ENCODE measurements at places on chromosomes 2 and 18.

DNA sequence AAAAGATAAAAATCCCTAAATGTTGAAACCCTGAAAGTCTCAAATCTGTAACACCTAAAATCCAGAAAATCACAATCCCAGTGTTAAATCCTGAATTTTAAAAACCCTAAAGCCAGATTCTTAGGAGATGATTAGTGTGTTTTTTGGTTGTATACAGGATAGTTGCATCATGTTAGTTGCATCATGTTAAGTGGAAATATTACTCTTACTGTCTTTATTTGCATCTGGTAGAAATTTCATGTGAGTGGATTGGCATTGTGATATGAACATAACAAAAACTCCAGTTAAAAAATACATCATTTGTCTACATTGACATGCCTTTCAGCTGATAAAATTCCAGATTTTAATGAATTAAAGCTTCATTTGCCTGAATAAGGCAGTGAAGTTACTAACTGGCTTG lies 683.1 kb upstream of the ACVR2A start:
- DNase-seq: no peak
- no peak overlapping the region for H3K4me3 ChIP-seq
- no peaks in the 10 kb centered on the region for H3K4me1 ChIP-seq
- H3K27ac ChIP-seq: no peak overlapping the region
- H3K36me3 ChIP-seq: no peaks in the 10 kb centered on the region

- no peak overlapping the region for H3K27ac ChIP-seq
- peaks cover 14% of the 10 kb centered on the region for H3K4me1 ChIP-seq
- H3K36me3 ChIP-seq: no peaks in the 10 kb centered on the region
- peak overlapping the region; percentile 72 for H3K4me3 ChIP-seq
- no peaks in the 10 kb centered on the region for H3K27me3 ChIP-seq
Observed at GRCh38 chr2:62706721-62707521, 1.4 kb downstream of the EHBP1 start.

DNA sequence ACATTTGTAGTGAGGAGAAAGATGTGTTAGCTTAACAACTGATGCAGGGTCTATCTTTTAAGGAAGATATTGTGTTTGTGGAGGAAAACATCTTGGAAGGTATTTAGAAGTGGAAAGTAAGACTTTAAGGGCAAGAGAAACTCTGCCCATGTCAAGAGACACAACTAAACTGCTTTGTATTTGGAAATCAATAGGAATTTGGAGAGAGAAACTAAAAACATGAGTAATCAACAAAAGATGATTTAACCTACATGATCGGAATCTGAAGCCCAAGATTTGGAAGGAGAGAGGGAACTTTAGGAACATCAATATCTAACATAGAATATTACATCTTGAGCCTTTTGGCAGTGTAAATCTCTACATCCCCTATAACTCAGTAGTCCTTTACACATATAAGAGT lies 184.2 kb upstream of the COL3A1 start:
- no peak overlapping the region for H3K27ac ChIP-seq
- H3K36me3 ChIP-seq: no peaks in the 10 kb centered on the region
- no peak for DNase-seq
- no peaks in the 10 kb centered on the region for H3K27me3 ChIP-seq
- H3K4me3 ChIP-seq: no peak overlapping the region

GRCh38 chr2:23563673-23564614 lies 179.0 kb downstream of the KLHL29 start:
- H3K27ac ChIP-seq: peak overlapping the region; percentile 68
- no peak overlapping the region for H3K4me3 ChIP-seq
- H3K36me3 ChIP-seq: no peaks in the 10 kb centered on the region
- H3K4me1 ChIP-seq: peaks cover 12% of the 10 kb centered on the region
- H3K27me3 ChIP-seq: no peaks in the 10 kb centered on the region

DNA sequence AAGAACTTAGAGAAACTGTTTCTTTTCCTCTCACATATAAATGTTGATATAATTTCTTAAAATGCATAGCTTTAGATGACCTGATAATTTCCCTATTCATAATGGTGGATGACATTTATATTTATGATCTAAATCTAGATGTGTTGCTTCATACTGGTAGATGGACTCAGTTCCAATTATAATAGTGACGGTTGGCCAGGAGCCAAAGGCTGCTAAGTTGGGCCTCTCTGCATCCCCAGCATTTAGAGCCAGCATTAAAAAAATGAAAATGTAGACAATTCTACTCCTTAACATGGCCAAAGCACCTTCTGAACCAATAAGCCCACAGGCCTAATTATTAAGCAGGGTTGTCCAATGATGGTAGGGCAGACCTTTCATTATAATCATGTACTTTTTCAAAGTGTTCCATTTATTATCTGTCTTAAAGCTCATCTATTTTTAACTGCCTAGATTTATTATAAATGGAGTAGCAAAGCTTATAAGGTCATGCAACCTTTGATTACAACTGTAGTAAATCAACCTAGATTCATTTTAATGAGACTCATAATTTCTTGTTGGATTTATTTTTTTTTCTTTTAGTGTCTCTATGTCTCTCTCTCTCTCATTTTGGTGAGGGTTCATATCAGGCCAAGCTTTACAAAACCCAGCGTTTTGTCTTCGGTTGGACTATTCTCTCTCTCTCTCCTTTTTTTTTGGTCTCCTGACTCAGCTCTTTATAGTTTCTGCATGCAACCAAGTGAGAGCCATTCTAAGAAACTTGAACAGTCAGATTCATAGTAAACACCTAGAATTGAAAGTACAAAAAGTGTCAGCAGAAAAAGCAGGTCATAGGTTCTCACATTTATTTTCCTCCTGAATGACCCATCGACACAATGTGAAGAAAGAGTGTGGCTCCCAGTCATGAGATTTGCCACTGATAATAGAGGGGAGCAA lies 2016.1 kb upstream of the PIK3C3 start:
- no peak for DNase-seq
- no peaks in the 10 kb centered on the region for H3K4me1 ChIP-seq
- H3K27me3 ChIP-seq: no peaks in the 10 kb centered on the region
- H3K36me3 ChIP-seq: no peaks in the 10 kb centered on the region
- no peak overlapping the region for H3K4me3 ChIP-seq

GRCh38 chr2:215970425-215970824 lies 42.9 kb downstream of the MREG start:
- H3K4me3 ChIP-seq: no peak overlapping the region
- no peak for DNase-seq
- H3K36me3 ChIP-seq: no peaks in the 10 kb centered on the region
- H3K27ac ChIP-seq: no peak overlapping the region
- no peaks in the 10 kb centered on the region for H3K27me3 ChIP-seq

GRCh38 chr18:23958036-23958435 lies 56.5 kb upstream of the TTC39C start:
- H3K36me3 ChIP-seq: no peaks in the 10 kb centered on the region
- no peaks in the 10 kb centered on the region for H3K4me1 ChIP-seq
- H3K27me3 ChIP-seq: no peaks in the 10 kb centered on the region
- no peak overlapping the region for H3K4me3 ChIP-seq
- no peak for DNase-seq
- no peak overlapping the region for H3K27ac ChIP-seq

DNA sequence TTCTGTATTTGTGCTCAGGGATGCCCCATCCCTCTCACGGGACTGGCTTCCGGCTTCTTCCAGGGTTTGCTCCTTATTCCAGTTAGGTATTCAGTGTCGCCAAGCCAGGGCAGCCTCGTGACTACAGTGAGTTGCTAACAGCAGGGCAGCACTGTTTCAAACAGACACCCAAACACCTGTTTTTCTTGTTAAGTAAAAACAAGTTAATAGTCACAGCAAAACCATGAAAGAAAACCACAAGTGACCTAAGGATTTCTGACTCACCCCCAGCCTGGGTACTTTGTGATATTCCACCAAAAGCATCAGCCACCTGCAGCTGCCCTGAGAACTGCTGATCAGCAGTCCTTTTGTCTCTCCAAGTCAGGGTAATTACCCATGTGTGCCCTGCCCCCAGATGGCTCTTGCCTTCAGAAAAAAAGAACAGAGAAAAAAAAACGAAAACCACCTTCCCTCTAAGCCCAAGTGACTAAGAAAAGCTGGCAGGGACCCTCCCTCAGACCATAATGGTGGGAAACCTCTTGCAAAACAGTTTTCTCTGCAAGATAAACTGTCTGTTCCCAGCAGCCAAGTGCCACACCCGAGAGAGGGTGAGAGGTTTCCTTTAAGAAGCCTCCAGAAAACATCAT lies 178.2 kb downstream of the ANAPC1 start:
- no peaks in the 10 kb centered on the region for H3K27me3 ChIP-seq
- DNase-seq: no peak
- H3K36me3 ChIP-seq: no peaks in the 10 kb centered on the region
- no peak overlapping the region for H3K4me3 ChIP-seq
- H3K27ac ChIP-seq: no peak overlapping the region

- H3K36me3 ChIP-seq: no peaks in the 10 kb centered on the region
- no peaks in the 10 kb centered on the region for H3K27me3 ChIP-seq
- H3K4me1 ChIP-seq: peaks cover 13% of the 10 kb centered on the region
- H3K27ac ChIP-seq: no peak overlapping the region
Observed at GRCh38 chr18:13455960-13456481, 237.5 kb downstream of the LDLRAD4 start.

GRCh38 chr2:55887901-55888624 lies 35.5 kb downstream of the EFEMP1 start:
- H3K4me3 ChIP-seq: no peak overlapping the region
- peaks cover 18% of the 10 kb centered on the region for H3K4me1 ChIP-seq
- DNase-seq: no peak
- H3K27me3 ChIP-seq: no peaks in the 10 kb centered on the region

- no peaks in the 10 kb centered on the region for H3K27me3 ChIP-seq
- no peak overlapping the region for H3K27ac ChIP-seq
- no peaks in the 10 kb centered on the region for H3K36me3 ChIP-seq
- H3K4me1 ChIP-seq: no peaks in the 10 kb centered on the region
- DNase-seq: no peak
Observed at GRCh38 chr18:37084912-37085311, 256.0 kb downstream of the KIAA1328 start.

GRCh38 chr2:137221797-137222492 lies 456.6 kb downstream of the THSD7B start:
- no peaks in the 10 kb centered on the region for H3K36me3 ChIP-seq
- no peak overlapping the region for H3K27ac ChIP-seq
- H3K4me1 ChIP-seq: no peaks in the 10 kb centered on the region
- no peaks in the 10 kb centered on the region for H3K27me3 ChIP-seq

DNA sequence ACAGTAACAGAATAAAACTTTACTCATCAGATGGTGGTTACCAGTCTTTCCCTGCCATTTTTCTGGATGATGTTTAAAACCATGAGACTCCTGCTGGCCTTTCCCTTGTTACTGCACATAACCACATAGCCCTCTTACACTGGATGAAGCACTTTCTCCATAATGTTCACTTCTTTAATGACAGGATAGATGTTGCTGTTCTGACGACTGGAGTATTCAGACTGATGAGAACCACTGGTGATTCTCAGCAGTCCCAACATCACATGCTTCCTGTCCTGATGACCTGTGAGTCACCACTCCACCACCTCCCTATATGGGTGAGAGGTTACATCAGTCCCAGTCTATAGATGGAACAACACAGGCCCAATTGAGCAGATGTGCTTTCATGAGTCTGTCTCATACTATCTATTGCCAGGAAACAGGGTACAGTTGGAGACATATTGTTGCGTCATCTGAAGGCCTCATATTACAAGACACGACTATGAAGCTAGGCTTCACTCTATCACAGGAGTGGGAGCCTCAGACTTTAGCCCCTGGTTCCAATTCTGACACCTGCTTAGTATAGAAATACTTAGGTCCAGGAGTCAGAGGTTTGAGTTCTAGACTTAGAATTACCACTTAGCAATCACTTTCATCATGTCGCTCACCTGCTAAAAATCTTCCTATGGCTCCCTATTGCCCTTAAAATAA lies 145.7 kb upstream of the KLF7 start:
- no peaks in the 10 kb centered on the region for H3K4me1 ChIP-seq
- no peaks in the 10 kb centered on the region for H3K36me3 ChIP-seq
- H3K4me3 ChIP-seq: no peak overlapping the region
- H3K27me3 ChIP-seq: no peaks in the 10 kb centered on the region

GRCh38 chr2:88739985-88740600 lies 48.6 kb downstream of the RPIA start:
- H3K27me3 ChIP-seq: no peaks in the 10 kb centered on the region
- no peak overlapping the region for H3K4me3 ChIP-seq
- H3K27ac ChIP-seq: no peak overlapping the region

GRCh38 chr2:240819126-240819857 lies 727 bp downstream of the KIF1A start:
- no peaks in the 10 kb centered on the region for H3K36me3 ChIP-seq
- no peak overlapping the region for H3K27ac ChIP-seq
- DNase-seq: no peak
- H3K27me3 ChIP-seq: peaks cover 69% of the 10 kb centered on the region
